Activated CD8-positive, alpha-beta memory T cell treated with anti-CD3 and anti-CD28 coated beads, Interleukin-2, amount 10 ng/mL, durations not matched to agents 7 days and 5 days (primary cell): ENCODE measurements at places on chromosomes 4 and X. TPM values are rescaled to one million over a fixed set of nuclear protein-coding genes. Genes with fewer than 3 reads are reported as not detected.

Gene DOK7
- not detected for total RNA-seq

Gene ZNF141
- 23.8 TPM for total RNA-seq

Gene UGT2A1
- not detected for total RNA-seq

Gene PRKG2
- total RNA-seq: 0.58 TPM

Gene NUDT11
- 0.79 TPM for total RNA-seq

Gene QDPR
- 25.8 TPM for total RNA-seq

Gene NXF2B
- not detected for total RNA-seq

Gene GCNA
- total RNA-seq: 4.3 TPM

Gene MAGEB16
- not detected for total RNA-seq

Gene FGA
- total RNA-seq: not detected

Gene FAM199X
- total RNA-seq: 11.9 TPM

Gene PLAC8
- total RNA-seq: 23.3 TPM

Gene CDKL5
- 1.3 TPM for total RNA-seq

Gene FOXR2
- total RNA-seq: not detected
